NCI-H187 (cell line): ENCODE measurements at places on chromosomes 7 and 10.

DNA sequence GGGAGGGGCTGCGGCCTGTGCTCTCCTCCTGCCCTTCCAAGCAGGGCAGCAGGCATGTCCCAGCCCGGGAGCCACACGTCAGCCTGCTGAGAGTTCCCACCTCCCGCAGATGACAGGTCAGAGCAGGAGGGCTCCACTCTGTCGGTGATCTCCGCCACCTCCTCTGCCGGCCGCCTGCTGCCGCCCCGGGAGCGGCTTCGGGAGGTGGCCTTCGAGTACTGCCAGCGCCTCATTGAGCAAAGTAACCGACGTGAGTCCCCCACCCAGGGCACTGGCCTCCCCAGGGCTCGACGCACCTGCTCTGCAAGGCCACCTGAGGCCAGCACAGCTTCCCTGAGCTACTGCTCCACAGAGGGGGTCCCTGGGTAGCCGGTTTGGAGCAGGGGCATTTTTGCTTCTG, 9.4 kb downstream of the AP5Z1 start:
- DNase-seq = no peak

GRCh38 chr7:22561895-22562593, 62.1 kb upstream of the STEAP1B start:
- DNase-seq = no peak

DNA sequence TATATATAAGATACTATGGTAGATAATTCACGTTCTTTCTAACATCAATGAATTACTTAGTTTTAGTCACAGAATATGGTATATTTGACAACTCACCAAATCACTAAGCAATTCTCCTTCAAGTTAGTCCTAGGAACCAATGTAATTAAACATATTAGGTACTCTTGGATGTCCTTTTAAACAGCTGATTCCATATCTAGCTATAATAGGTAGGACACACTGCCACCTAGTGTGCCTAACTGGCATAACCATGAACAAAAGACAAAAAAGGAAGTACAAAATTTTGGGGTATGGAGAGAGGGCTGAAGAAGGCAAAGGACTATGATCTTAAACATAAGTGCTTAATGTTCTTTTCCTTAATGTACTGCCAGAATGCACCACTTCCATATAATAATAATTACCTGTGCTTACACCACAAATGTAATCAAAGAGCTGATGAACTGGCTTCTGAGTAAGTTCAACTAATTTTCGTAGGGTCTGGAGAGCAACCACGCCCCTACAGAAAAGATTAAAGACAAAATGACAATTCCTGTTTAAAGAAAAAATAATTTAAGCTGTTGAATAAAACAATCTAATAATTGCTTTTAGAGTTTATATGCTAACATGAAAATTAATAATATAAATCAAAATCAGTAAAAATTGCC, 28.7 kb downstream of the PNPLA8 start:
- DNase-seq = peak; percentile 15

GRCh38 chr10:100997360-100998182, 2.0 kb upstream of the LZTS2 start:
- DNase-seq = no peak

DNA sequence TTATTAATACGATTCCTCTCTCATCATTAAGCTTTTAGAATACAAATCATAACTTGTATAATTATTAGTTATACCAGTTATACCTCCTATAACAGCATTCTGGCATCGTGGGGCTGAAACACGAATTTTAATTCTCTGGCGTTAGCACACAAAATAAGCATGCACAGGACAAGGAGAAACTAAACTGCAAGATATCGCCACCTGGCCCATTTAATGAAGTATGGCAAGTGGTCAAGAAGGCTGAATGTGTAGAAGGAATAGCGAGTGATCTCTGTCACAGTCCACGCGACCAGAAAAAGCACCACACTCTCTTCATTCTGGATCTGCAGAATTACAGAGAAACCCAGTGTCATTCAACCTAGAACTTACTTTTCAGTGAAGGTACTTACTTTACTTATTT, 18.1 kb downstream of the HACD1 start:
- no peak for DNase-seq

DNA sequence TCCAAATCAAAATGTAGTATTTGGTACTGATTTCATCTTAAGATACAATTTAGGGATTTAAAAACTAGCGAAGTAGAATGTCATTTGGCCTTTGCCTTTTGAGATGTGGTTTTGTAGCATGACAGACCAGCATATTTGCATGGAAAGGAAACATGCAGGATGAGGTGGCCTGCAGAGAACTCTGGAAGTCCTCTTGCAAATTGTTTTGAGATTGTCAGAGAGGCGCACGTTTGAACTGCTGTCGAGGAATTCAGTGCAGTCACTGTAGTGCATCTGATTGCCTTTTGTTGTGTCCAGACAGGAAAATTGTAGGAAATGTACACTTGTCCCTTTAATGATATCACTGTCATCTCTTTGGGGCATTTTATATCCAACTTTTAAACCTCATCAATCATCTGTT, 136.7 kb downstream of the CELF2 start:
- DNase-seq = no peak

GRCh38 chr7:1645071-1645409, 25.0 kb upstream of the ELFN1 start:
- DNase-seq = no peak

- no peak for DNase-seq
These were observed 3.3 kb downstream of the GRK5 start for GRCh38 chr10:119210633-119211032.

GRCh38 chr10:60517805-60518204, 128.1 kb upstream of the ANK3 start:
- DNase-seq = no peak

GRCh38 chr10:127755753-127756152, 18.8 kb downstream of the FOXI2 start:
- DNase-seq = no peak

DNA sequence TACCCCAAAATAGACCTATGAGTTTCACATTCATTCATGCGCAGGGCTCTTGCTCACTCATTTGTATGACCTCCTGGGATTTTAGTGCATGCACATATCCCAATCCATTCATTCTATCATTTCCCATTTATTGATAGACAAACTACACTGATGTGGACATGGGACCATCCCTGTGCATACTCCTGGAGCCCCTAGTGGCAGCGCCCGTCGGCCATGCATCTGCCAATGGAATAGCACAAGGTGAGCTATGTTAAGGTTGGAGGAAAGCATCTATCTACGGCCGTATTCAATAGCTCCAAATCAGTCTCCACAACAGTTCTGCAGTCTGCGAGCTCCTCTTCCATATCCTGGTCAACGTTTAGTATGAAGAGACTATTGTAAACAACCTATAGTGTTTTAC, 31.7 kb upstream of the FIGNL1 start:
- DNase-seq = no peak

DNA sequence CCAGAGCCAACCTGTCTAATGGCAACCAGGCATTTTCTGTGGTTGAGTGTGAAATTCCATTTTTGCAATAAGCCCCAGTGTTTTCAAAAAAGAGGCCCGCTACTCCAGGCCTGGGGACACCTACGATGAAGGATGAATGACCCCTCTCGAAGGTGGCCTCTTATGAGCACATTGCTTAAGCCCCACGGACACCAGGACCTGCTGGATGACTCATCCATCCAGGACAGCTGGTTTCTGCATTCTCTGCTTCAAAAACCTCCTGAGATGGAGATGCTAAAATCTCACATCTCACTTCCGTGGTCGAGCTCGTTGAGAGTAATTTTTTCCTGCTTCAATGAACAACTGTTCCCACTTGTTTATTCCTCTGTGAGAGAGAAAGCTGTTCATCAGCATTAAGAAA, 150.2 kb upstream of the FZD8 start:
- DNase-seq = no peak

- no peak for DNase-seq
These were observed 36.4 kb upstream of the FERD3L start for GRCh38 chr7:19181634-19182033.
